Spinal cord (tissue), 10 donors: ENCODE measurements at places on chromosomes 12 and 14.

DNA sequence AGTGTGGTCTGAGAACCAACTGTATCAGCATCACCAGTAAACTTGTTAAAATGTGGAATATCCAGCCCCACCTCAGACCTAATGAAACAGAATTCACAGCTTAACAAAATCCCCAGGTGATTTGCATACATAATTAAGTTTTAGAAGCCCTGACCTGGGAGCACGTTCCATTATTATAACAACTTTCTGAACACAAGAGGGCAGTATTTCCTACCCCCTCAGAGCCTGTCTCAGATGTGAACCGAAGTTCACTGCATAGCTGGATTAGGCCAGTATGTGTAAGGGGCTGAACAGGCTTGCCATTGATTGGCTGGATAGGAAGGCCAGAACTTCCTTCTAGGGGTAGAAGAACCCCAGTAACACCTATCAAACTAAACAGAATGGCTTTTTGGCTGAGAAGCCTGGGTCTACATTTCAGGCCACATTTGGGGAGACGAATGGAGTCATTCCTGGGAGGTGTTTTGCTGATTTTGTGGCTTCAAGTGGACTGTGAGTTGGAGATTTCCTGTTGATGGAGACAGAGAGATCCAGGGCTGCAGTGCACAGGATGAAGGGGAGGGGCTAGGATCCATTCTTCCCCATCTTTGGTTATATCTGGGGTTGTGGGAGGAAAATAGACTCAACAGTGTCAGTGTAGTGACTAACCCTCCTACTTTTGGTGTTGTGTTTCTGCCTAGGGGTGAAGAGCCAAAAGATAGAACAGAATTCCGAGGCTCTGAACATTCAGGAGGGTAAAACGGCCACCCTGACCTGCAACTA is 94.7 kb upstream of the OR4E1 start:
- H3K4me1 ChIP-seq, result no peaks in the 10 kb centered on the region
- DNase-seq, result no peak
- H3K36me3 ChIP-seq, result no peaks in the 10 kb centered on the region
- H3K27ac ChIP-seq, result no peak overlapping the region

GRCh38 chr14:101595887-101596721 is 34.8 kb downstream of the DIO3 start:
- no peaks in the 10 kb centered on the region for H3K27me3 ChIP-seq
- H3K27ac ChIP-seq, result no peak overlapping the region

- no peaks in the 10 kb centered on the region for H3K4me1 ChIP-seq
- H3K27ac ChIP-seq, result no peak overlapping the region
- H3K4me3 ChIP-seq, result no peak overlapping the region
Measured at GRCh38 chr14:26527095-26527494, 70.7 kb downstream of the NOVA1 start.

GRCh38 chr14:40003773-40004172 is 571.5 kb upstream of the FBXO33 start:
- H3K27ac ChIP-seq, result no peak overlapping the region
- no peak overlapping the region for H3K4me3 ChIP-seq
- DNase-seq, result no peak
- no peaks in the 10 kb centered on the region for H3K27me3 ChIP-seq
- H3K4me1 ChIP-seq, result no peaks in the 10 kb centered on the region
